HL-60 (cell line): ENCODE measurements at places on chromosomes 5 and 9.

DNA sequence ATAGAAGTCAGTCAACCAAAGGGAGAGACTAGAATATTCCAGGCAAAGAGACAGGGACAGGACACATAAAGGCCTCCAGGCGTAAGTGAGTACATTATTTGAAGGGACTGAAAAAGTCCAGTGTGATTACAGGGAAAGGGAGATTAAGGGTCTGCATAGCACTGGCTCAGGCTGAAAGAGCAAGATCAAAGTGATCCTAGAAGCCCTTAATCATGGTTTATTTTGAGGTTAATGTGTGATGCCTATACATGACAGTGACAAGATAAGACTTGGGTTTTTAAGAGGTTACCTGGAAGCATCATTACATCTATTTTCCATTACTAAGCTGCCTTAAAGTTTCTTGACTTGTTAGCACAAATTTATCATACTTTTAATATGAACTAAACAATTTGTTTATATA, 25.8 kb downstream of the LMBRD2 start:
- DNase-seq, result no peak

DNA sequence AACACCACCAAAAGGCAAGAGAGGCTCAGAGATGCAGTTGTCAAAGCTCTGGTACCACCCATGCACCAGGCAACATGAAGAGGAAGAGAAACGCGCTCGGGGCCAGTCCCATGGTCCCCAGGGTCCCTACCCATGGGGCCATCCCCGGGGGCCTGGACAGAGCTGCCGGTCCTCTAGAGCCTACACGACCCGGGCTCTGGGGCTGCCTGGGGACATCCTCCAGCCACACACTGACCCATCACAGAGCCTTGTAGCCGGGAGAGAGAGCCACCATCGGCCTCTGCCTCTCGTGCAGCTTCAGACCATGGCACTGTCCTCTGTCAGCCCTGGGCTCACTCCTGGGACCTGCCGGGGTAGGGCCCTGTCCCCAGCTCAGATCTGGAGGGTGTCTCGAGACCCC, 23.7 kb downstream of the VAV2 start:
- DNase-seq, result no peak

DNA sequence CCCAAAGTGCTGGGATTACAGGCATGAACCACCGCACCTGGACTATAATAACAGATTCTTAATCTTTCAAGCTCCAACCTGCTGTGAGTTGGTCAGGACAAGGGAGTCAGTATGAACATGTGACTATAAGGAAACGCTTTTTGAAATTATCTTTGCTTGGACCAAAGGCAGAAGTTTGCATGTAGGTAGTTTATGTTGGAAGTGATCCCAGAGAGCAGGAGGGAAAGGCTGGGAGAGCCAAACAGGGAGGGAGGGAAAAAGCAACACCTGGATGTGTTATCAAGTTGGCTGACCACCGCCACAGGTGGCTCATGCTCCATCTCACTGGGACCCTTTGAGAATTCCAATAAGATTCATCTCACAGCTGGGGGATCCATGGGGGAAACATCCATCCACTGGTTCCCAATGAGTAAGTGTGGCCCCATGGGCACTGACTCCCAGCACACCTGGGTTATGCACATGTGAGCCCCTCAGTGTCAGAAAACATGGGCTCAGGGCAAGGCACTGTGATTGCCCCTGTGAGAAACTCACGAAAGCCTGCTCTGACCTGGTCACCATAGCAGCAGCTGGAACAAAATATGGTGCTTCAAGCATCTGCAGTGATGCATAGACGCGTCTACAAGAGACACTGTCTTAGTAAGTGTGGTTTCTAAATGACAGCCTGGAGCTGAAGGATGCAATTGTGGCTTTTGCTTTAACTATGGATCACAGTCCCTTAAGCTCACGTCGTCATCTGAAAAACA, 62.1 kb downstream of the ARSB start:
- DNase-seq, result no peak

DNA sequence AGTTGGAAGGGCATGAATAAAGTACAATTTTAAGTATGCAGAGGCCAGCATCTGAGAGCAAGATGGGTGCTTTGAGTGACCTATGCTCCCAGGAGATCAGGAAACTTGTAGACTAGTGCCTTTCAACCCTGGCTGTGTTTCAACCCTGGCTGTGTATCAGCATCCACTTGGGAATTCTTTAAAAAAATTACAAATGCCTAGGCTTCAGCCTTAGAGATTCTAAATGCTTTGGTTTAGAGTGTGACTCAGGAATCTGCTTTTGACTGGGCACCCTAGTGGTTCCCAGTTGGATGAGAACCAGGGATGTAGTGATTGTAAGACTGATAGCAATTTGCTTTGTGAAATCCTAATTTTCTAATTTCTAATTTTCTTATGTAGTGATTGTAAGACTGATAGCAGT, 65.6 kb downstream of the RALGPS1 start:
- DNase-seq, result no peak

- DNase-seq, result no peak
These were observed 11.7 kb downstream of the ARPC5L start for GRCh38 chr9:124873664-124874063.

GRCh38 chr5:127834094-127834531, 130.9 kb downstream of the CCDC192 start:
- DNase-seq, result no peak

DNA sequence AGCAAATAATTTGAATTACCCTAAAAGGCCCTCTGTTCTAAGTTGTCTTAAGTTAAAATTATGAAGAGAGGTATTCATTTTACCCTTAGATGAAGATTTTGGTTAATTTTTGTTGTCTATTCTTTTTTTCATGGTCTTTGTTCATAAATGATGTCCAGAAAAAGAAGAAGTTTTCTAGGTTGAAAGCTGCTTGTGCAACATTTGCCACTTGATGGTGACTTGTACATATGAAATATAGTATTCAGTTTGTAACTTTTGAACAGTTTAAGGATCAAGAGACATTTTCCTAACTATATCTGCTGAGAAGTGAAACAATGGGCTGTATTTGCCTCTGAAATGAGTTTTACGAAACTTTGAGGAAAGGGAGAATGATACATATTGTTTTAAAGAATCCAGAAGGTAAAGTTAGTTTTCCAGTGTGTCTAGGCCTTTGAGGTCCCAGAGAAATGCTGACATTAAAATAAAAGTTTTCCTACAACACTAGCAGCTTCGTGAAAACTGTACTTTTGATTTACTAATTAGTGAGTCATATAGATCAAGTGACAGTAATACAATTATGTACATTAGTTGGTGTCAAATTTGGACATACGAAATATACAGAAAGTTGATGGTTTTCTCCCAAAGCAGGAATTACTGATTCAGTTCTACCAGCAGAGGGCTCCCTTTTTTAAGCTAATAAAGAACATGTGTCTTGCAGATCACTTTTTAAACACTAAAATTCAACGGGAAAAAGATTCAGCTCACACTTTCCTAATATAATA, 70.5 kb downstream of the PIK3R1 start:
- no peak for DNase-seq
